ENCODE measurements at places on chromosomes 5 and 9.

GRCh38 chr9:109498195-109499092, at the start of gene PTPN3:
Gene PTPN3, minus strand, starts transcription at chr9:109498307. Its CDS starts 34,873 bp downstream, at chr9:109463434.
- no peak for DNase-seq

DNA sequence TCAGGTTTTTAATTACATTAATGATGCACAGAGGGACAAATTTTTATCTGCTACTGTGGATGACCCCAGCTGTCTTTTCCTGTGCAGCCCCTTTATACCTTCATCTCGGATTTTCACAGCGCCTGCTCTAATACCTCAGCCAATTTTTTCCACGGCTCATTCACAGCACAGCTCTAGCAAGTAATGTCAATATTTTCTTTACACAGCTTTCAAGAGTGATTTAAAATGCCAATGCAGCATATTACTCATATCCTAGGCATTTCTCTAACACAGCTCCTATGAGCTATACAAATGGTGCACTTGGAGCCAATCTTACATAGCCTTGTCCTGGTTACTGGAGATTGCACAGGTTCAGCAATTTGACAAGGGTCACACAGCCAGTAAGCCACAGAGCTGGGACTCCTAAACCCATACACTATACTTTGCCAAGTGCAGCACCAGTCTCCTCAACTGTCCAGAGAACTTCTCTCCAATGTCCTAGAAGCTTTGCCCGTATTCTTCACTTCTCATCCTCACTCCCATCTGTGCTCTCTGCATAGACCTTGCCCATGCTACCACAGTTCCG, 661.8 kb downstream of the DTWD2 start:
- no peak for DNase-seq

DNA sequence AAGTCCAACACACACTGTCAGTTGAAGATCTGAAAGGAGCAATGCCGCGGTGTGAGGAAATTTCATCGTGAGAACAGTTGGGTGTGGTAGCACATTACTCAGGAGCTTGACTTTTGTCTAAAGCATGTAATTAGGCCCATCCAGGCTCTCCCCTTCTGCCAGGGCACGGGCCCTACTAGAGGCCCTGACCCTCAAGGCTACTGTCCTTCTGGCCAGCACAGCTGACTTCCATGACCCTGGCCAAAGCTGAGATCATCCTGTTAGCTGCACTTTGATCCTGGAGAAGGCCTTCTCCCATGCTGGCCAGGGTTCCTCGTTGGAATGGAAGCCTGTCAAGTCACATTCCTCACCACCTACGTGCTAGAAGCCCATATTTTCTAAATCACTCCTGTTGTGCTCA, 77.8 kb upstream of the SLC1A3 start:
- DNase-seq = no peak

DNA sequence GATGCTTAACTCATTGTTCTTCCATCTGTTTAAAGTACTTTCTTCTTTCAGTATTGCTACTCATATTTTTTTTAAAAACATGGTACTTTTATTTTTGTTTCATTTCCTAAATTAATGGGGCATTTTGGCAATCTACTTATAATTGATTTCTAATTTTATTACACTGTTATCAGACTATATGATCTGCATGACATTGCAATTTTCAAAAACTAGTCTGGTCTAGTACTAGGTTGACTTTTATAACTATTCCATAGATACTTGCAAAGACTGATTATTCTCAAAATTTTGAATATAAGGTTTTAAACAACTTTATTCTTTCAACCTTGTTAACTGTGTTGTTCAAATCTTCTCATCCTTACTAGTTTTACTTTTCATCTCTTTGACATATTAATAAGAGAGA, 63.9 kb upstream of the MVB12B start:
- DNase-seq = no peak

- no peak for DNase-seq
These were observed 65.1 kb downstream of the GRIA1 start for GRCh38 chr5:153555420-153556114.

- no peak for DNase-seq
These were observed 455.1 kb downstream of the EFNA5 start for GRCh38 chr5:107215611-107216010.

GRCh38 chr9:93949073-93949693, 6.0 kb downstream of the BARX1 start:
- no peak for DNase-seq

GRCh38 chr9:135667463-135668001, 4.4 kb downstream of the LCN9 start:
- no peak for DNase-seq

DNA sequence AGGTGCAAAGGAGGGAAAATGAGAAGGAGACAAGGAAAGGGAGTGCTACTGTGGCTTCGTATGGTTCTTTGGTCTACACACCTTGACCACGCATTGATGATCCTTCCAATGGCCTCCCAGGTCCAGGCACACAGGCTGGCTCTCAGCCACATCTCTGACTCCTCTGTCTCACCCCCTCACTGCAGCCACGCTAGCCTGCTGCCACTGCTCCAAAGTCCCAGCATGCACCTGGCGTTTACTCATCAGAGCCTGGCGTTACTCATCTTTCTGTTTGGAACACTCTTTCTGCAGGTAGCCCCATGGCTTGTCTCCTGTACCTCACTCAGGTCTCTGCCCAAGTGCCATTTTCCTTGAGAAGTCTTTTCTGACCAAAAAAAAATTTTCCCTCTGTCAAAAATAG, 195.5 kb downstream of the SNCAIP start:
- no peak for DNase-seq

DNA sequence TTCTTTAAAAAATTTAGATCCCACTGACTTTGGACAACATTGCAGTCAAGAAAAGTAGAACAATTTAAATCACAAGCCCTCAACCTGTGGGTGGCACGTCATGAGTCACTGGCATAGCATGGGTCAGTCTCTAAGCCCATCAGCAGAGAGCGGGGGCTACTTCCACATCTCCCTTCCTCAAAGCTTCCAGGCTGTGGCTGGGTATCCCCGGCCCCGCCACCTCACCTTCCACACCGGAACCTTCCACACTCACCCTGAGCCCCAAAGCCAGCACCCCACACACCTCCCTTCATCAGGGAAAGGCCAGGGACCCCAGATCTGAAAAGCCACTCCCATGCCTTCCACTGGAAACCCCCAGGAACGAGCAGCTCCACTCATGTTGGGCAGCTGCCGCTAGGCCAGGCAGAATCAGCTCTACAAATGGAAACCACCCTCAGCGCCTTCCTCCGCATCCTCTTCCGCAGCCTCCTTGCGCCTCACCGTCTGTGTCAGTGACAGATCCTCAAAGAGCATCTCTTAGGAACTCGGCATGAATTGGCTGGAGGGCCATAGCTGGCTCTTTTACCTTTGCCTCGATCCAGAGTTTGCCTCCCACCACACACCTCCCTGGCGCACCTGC, 156.5 kb downstream of the ERCC6L2 start:
- DNase-seq = no peak

DNA sequence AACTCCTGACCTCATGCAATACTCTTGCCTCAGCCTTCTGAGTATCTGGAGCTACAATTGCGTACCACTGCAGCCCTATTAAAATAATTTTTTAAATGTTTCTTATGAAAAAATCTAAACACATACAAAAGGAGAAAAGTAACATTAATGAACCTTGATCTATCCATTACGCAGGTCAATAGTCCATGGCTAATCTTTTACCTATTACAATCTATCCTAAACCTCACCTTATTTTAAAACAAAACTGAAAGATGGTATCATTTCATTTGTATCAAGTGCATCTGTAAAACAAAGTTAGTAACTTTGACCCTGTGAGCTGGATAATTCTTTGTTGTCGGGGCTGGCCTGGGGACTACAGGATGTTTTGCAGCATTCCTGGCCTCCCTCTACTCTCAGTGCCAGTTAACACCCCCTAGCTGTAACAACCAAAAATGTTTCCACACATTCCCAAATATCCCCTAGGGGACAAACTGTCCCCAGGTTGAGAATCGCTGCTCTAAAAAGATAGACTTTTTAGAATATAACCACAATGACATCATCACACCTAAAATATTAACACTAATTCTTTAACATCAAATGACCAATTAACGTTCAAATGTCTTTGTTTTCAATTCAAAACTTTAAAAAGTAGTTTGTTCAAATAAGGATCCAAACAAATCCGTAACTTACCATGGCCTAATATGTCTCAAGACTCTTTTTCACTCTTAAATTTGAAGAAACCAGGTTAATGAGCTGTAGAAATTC, 54.8 kb downstream of the RNF38 start:
- no peak for DNase-seq

DNA sequence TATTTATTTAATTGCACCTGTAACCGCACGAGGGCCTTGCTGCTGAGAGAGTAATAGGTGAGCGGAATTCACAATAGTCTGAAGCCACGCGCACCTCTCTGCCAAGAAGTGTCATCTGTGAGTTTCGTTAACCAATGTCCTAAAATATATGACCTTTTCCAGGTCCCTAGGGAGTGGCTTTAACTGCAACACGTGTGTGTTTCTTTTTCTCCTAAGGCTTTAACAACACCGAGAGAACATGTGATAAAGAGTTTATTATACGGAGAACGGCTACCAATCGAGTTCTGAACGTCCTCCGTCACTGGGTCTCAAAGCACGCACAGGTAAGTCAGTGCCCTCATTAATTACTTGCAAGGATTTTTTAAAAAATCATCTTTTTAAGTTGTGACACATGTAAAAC, 53.2 kb upstream of the CKMT2 start:
- no peak for DNase-seq

DNA sequence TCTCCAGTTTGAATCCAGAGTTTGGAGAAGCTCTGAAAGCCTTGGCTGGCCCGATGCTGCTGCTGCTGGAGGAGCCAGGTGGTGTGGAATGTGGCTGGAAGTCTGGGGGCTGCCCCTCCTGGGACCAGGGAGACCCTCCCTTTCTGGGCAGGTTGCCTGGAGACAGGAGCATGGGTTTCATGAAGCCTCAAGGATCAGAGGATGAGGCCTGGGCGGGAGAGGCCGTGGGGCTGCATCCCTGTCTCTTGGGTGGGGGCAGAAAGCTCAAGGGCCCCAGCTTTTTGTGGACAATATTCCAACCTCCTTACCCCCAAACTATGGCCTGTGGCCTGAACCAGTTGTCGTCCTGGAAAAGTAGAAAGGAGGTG, 10.1 kb downstream of the FGF18 start:
- no peak for DNase-seq

GRCh38 chr9:79134654-79135053, 437.1 kb upstream of the TLE4 start:
- DNase-seq = no peak

- DNase-seq = no peak
These were observed 1.9 kb downstream of the SLC31A2 start for GRCh38 chr9:113152699-113153098.

GRCh38 chr9:112028242-112029221, 131.9 kb downstream of the UGCG start:
- DNase-seq = peak; percentile 30

GRCh38 chr9:131349522-131349880, 44.4 kb upstream of the PRRC2B start:
- DNase-seq = no peak

GRCh38 chr5:128225245-128226030, 141.9 kb downstream of the SLC12A2 start:
- no peak for DNase-seq

GRCh38 chr9:35791297-35791921, at the start of gene NPR2:
Gene NPR2, plus strand, starts transcription at chr9:35791591. Its CDS starts 818 bp downstream, at chr9:35792409.
- no peak for DNase-seq

DNA sequence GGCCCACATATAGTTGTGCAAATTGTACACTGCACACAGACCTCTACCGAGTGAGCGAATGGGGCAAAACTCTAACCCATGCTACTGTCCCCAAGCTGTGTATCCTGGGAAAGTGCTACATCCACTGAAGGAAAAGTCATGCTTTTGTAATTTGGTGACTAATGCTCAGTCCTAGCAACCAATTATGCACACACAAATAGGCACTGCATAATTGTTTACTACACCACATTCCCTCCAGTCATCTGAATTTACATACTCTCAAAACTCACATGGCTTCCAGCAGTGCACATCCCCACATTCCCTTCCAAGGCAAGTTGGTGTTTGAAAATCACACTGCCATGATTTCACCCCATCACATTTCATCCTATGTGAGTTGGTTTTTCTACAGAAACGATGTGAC, 125.9 kb upstream of the OSMR start:
- DNase-seq = no peak

- no peak for DNase-seq
These were observed 6.6 kb downstream of the ARL10 start for GRCh38 chr5:176371621-176372539.

- DNase-seq = no peak
These were observed 86.0 kb downstream of the SNCAIP start for GRCh38 chr5:122398016-122398415.

GRCh38 chr5:91114658-91115057, 268.5 kb downstream of the ARRDC3 start:
- DNase-seq = no peak

GRCh38 chr5:150783422-150783928, 4.9 kb downstream of the SMIM3 start:
- peak; percentile 68 for DNase-seq

DNA sequence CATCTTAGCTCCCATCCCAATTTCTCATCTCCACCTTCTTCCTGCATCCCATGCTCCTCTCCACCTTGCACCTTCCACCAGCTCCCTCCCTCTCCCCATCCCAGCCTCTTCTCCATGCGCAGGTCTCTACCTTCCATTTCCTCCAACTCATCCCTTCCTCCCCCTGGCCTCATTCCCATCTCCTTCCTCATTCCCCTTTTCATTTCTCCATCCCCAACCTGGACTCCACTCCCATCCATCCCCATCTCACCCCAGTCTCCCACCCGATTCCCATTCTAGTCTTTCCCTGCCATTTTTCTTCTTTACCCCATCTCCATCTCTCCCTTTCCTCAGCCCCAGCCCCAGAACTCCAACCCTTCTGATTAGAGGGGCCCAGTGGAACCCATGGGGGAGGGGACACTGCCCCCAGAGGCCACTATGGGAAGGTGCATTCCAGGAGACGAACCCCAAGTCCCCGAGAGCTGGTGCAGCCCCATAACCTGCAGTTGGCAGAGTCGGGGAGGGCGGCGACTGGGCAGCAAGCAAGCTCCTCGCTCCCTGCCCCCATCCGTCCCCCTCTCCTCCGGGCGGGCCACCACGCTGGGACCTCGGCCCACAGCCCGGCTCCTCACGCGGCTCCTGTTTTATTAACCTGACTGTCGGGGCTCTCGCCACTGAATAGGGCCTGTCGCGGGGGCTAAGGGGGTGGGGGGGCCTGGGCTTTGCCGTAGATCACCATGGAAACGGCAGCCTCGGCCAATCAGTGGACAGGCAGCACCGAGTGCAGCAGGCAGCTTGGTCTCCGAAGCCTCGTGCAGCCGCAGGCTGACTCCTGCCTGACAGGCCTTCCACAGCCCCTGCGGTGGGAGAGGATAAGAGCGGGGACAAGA, 66.7 kb downstream of the PCDH1 start:
- DNase-seq = peak; percentile 30

GRCh38 chr9:135214054-135214640, 126.7 kb downstream of the OLFM1 start:
- DNase-seq = no peak

- no peak for DNase-seq
These were observed 795 bp upstream of the STOML2 start for GRCh38 chr9:35103660-35104191.

GRCh38 chr5:78638423-78638822, 10.1 kb downstream of the LHFPL2 start:
- no peak for DNase-seq

GRCh38 chr9:88949425-88949824, 41.8 kb upstream of the S1PR3 start:
- no peak for DNase-seq

- DNase-seq = no peak
These were observed 69.9 kb downstream of the ARSB start for GRCh38 chr5:78915170-78915569.

Data from activated CD4-positive, alpha-beta T cell treated with anti-CD3 and anti-CD28 coated beads, Interleukin-2, amount 50 U/mL, for 48 hours (primary cell).